ENCODE measurements at places on chromosomes 7 and 10. TPM values are rescaled to one million over a fixed set of nuclear protein-coding genes. Genes with fewer than 3 reads are reported as not detected.

The SLC18A3 gene
- not detected for polyA plus RNA-seq

- DNase-seq, result no peak
Measured at GRCh38 chr7:150371131-150371995, 2.7 kb downstream of the REPIN1 start.

GRCh38 chr7:117274951-117275350, 47.9 kb downstream of the WNT2 start:
- DNase-seq, result no peak

DNA sequence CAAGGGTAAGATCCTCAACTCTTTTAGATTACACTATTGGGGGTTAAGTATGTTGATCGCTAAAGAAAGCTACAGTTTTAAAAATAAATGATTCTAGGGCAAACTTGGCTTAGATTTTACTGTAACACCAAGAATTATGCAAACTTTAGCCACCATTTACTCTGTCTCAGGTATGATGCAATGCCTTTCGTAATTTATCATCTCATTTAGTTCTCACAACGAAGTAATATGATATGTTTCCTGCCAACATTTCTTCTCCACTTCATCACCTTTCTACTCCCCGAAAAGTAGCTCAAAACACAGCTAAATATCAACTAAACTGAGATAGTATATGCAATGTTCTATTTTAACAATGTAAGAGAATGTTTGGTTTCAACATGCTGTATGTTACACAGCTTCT, 21.1 kb downstream of the FAM133B start:
- no peak for DNase-seq

GRCh38 chr10:110094786-110095185, 87.0 kb downstream of the ADD3 start:
- no peak for DNase-seq

The GSTO2 gene
- polyA plus RNA-seq, result 22.1 TPM

The NUTM2E gene
- polyA plus RNA-seq, result 0.40 TPM

The CDNF gene
- polyA plus RNA-seq, result 4.1 TPM

GRCh38 chr7:63045575-63045974, 953.1 kb upstream of the ZNF722 start:
- DNase-seq, result no peak

GRCh38 chr10:14311206-14311957, 19.3 kb downstream of the FRMD4A start:
- DNase-seq, result no peak

The UFSP1 gene
- polyA plus RNA-seq, result 2.0 TPM

GRCh38 chr10:69434926-69435325, 16.3 kb upstream of the TSPAN15 start:
- no peak for DNase-seq

DNA sequence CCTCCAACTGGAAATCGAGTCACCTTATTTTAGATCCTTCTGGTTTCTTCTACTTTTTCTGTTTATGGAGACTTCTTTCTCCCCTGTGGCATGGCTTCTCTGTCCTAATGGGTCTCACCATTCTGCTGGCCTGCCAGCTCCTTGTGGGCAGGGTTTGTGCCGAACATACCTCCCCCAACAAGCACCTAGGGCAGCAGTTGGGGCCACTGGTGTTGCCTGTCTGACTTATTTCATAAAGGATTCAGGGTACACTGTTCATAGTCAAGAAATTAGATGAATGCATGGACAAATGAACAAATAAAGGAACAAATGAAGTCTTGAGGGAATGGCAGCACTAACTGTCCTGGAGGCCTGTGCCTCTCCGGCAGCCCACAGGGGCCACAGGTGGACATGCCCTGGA, 55.6 kb upstream of the DOCK1 start:
- no peak for DNase-seq

GRCh38 chr7:26399736-26400135, 108.1 kb downstream of the SNX10 start:
- DNase-seq, result no peak

DNA sequence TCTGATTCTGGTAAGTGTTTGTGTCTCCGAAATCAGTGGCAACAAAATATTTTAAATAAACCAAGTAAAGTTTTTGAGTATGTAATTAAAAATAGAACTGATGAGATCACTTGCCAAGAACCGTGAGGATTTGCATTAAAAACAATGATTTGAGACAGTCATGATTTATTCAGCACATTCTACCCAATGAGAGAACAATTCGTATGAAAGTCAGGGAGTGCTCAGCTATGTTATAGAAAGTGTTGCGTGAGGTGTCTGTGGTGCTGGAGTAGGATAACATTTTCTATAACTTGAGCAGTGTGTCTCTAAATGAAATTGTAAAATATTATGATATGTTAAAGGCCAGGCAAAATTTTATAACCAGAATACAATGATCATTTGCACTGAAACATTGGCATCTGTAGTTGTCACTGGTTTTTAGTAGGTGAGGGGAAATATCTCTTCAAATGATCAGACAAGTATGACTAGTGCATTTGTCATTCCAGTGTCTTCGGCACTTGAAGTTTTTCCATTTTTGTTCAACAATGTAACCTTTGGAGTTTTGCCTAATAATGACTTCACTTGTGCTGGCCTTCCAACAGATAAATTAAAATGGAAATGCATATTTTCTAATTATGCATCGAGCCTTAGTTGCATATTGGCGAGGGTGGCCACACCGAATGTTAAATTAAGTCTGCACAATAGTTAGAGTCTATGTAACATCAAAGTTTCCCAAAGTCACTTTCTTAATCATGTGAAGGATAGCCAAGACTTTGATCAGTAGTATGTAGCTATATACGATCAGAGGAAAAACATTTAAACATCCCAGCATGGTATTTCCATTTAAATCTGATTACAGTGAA, 335.9 kb downstream of the GFRA1 start:
- no peak for DNase-seq

GRCh38 chr10:131930150-131930549, 29.3 kb downstream of the PPP2R2D start:
- DNase-seq, result peak; percentile 14

DNA sequence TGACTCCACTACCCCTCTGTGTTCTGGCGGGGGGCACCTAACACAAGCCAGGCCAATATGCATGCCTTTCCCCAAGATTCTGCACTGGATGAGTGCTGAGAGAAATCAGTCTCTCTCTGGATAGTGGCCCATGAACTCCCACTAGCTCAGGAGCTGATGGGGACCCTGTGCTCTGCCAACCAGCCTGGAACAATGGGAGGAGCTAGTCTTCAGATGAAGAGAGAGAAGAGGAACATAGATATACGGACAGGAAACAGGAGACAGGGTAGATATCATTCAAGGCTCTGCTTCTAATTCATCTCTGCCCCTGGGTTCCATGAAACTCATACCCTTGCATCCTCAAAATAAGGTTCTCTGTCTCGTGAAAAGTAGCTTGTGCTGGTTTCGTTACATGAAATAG, 27.9 kb upstream of the PLXNA4 start:
- DNase-seq, result no peak

DNA sequence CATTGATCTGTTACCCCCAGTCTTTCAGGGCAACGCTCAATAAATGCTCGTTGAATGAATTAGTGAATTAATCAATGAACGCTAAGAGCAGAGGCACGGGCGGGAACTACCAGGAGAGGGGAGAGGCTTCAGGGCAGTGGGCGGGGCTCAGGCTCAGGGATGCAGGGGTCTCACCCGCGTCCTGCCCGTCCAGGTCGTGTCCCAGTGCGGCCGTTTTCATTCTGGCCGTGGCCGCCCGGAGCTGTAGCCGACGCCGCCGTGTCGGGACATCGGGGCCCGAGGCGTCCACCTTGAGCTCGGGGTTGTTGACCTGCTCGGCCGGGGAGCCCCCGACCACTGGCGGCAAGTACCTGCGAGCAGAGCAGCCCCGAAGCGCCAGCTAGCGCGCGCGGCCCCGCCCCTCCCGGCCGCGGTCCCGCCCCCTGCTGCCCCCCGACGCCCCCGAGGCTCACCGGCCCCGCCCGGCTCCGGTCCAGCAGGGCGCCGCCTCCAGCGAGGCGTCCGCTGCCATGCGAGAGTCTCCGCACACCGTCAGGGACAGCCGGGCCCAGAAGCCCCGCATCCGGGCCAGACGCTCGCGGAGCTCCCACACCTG, 2.8 kb upstream of the GAL3ST4 start:
- DNase-seq, result no peak

DNA sequence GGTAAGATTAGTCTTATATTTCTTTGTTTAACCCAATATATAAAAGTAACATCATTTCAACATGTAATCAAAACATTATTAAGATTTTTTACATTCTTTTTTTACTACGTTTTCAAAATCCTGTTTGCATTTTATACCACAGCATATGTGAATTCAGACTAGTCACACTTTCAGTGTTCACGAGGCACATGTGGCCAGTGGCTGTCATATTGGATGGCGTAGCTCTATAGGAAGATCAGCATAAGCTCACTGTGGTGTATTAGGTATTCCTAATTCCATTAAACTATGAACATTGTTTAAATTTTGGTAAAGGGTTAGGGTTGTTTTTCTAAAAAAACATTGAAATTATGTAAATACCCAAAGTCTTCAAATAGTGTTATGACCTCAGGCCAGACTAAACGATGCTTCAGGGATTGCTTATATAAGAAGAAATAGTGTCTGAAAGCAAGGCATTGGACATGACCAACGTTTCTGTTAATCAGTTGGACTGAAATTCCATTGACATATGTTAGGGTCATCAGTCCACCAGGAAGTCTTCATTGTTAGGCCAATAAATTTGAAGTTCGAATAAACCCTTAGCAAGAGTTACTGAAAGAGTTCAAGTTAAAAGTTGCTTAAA, 97.0 kb downstream of the BICC1 start:
- no peak for DNase-seq

The MRLN gene
- polyA plus RNA-seq, result 5.0 TPM

GRCh38 chr7:79933144-79933543, 201.5 kb upstream of the GNAI1 start:
- DNase-seq, result no peak

- no peak for DNase-seq
Measured at GRCh38 chr10:126997801-126998590, 92.8 kb downstream of the DOCK1 start.

The ASL gene
- polyA plus RNA-seq, result 49.7 TPM

DNA sequence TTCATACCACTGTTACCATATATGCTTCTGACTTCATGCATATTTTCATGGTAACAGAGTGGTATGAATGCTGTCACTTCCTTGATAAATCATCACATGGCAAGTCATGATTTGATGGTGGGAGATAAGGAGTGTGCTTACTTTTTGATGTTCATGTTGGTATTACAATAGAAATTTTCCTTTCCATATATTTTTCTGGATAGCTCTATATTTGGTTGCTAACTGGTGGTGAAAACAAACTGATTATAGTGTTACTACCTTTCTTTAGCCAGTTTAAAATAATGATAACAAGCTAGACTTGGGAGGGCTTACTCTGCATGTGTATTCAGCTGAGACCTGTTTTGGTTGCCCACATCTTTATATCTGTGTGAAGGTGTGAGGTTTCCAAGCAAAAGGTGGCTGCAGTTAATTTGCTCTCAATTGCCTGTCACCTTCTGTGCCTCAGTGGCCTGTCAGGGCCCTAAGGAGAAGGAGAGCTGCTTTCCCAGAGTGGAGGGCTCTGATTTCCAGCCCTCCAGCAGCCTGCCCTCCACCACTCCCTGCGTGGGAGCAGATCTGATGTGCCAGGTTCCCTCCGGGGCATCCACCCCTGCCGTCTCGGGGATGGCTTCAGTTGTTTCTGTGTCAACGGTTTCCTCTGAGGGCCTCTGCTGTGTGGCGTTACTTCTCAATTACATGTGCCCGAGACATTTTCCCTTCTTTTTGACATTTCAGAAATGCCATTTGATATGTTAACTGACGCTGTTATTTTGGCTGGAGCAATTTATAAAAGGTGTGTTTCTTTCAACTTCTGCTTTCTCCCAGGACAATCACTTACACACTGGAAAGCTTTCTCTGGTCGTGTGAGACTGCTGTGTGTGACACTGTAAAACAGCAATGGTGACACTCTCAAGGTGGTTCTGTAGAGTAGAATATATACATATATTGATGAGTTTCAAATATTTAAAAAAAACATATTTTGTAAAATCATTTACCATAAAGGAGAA, 107.7 kb upstream of the KLF6 start:
- no peak for DNase-seq

The OR6B1 gene
- not detected for polyA plus RNA-seq

Data from stomach (tissue), 19 donors.